ENCODE measurements at places on chromosomes 7 and 10.

GRCh38 chr7:94055963-94056362 is 51.8 kb upstream of the BET1 start:
- DNase-seq, result no peak

DNA sequence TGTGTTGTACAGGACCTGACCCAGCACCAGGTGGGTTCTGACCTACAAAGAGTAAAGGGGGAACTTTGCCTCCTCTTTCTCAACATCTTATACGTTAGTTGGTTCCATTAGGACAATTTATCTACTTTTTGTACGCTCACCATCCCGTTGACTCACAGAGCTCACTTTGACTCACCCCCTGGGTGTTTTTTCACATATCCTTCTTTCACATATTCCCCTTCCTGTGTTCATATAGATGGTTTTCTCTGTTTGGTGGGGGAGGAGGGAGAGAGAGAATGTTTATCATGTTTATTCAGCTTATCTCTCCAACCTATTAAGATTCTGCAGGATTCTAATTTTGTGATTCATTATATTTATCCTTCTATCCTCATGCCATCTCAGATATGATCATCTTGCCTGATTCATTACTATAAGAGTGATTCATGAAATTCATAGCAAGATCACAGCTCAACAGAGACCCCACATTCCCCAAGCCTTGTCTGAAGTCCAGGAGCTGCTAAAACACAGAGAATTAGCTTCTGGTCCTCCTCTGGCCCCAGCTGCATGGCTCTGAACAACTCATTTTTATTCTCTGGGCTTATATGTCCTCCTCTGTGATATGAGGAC is 37.2 kb downstream of the PRSS2 start:
- no peak for DNase-seq

DNA sequence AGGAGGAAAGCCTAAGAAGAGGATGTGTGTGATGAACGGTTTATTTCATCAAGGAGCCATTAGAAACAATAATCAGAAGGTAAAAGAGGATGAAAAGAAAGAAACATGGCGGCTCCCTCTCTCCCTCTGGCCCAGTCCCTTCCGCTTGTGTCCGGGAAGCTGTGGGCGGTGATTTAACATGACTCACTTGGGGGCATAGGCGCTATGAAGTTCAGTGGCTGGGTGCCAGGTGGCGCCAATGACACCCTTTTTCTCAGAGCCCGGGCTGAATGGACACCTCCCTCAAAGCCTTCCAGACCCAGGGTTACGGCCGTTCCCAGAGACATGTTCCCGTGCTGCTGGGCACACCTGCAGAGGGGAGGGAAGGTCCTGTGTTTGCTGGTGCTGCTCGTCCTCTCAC is 244.0 kb downstream of the SKAP2 start:
- no peak for DNase-seq

DNA sequence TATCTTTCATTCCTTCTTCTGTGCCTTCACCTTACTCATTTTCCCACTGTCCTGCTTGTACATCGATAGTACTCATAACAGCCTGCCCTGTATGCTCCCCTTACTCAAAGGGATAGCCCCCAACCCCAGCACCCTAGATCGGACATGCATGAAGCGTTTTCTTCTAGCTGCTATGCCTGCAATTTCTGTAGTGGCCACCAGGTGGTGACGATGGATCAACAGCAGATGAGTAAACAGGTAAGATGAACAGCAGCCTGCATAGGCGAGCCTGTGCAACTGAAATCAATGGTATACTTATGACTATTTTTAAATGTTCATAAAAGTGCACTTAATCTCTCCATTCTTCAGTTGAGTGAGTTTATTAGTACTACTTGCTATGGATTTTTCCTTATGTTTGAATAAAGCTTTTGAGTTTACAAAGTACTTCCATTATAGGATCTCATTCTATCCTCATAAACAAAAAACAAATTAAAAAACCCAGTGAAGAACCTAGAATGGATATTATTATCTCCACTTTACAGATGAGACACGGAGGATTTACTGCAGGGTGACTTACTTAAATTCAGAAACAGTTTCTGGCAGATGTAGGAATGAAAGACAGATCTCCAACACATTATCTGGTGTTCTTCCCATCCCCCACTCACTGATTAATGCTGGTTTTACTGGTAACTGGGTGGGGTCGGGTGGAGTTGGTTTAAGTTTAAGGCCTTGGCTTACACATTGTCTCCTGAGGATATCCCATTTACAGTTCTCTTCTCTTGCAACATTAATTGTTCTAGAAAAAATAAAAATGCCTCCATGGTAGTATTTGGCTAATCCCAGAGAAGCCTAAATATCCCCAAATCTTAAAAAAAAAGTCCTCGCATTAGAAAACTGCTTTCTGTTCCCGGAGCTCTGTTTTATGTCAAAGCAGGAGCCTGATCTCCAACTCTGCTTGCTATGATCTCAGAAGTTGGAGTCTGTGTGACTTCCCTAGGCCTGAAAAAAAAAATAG is 222.1 kb downstream of the GLI3 start:
- no peak for DNase-seq

- DNase-seq, result no peak
Observed at GRCh38 chr7:46855851-46856250, 726.1 kb downstream of the TNS3 start.

- no peak for DNase-seq
Observed at GRCh38 chr10:43825421-43825820, 176.7 kb upstream of the ZNF32 start.

DNA sequence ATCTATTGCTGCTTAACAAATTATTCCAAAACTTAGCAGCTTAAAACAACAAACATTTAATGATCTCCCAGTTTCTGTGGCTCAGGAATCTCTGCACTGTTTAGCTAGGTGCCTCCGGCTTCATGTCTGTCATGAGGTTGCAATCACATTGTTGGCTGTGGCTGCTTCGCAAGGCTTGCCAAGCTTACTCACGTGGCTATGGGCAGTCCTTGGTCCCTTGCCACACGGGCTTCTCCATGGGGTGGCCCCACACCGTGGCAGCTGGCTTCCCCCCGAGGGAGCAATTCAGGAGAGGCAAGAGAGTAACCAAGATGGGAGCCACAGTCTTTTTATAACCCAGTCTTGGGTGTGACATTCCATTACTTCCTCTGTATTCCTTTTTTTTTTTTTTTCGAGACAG is 67.4 kb downstream of the NEURL1 start:
- DNase-seq, result no peak

DNA sequence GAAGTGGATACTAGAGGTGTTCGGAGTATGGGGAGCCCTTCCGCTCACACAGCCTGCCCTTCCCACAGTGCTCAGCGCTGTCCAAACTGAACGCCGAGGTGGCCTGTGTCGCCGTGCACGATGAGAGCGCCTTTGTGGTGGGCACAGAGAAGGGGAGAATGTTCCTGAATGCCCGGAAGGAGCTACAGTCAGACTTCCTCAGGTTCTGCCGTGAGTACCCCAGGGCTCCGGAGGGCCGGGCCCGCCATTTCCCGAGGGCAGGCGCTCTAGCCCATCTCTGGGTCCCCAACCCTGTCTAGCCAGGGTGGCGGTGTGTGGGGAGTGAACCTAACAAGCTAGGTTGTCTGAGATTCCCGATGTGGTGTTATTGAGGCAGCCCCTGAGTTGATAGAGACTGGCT is 59.1 kb downstream of the GTF2IRD1 start:
- DNase-seq, result no peak

DNA sequence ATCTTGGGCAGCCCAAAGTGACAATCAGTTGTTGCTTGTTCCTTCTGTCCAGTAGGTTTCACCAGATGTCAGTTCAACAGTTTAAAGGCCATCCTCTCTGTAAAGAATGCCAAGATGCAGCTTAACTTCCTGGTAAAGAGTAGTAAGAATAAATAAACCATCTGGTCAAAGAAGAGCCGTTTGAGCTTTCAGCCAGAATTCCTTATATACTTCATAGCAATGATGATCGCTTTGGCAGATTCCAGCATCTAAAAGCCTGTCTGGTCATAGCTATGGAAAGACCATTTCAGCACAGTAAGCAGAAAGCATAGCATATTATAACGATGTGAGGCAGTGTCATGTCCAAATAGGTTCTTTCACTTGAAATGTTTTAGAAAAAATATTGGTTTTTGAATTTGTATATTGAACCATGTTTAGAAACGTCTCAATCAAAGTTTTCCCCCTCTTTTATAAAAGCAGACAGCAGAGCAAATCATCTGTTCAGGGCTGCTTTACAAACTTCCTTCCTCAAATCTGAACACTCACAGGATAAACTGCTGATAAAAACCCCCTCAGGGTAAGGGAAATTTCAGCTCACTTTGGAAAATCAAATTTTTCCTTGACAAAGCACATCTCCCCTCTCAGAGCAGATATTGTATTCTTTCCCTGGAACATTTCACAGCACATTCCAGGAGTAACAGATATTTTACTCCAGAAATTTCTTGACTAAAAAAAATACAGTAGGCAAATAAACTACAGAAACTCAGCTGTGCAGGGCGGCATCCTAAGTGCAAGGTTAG is 184.1 kb downstream of the NOC3L start:
- DNase-seq, result no peak

DNA sequence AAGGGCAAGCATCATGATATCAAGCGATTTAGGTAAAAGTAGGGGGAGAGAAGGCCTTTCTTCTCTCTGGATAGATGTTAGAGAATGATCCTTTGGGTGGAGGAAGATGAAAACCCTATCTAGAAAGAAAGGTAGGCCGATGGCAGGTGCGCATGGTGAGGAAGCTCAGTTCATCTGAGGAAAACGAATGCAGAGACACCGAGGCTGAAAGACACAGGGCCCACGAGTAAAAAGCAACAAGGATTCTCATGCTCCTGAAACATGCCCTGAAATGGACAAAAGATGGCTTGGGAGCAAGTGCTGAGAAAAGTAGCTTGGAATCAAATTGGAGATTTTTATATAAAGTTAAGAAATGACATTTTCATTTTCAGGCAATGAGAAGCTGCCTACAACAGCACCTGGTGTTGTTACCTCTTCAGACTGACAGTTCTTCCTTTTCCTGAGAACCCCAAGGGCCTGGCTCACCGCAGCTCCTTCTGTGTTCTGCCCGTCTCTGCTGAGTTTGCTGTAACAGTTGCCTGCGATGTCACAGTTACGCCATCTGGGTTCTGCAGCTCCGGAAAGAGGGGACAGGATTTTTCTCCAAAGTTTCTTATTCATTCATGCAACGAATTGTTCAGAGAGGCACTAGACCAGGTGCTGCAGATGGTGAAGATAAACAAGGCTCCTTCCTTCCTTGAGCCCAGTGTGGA is 402.0 kb upstream of the KLF6 start:
- no peak for DNase-seq

GRCh38 chr10:45491061-45491460 is 117.0 kb downstream of the ALOX5 start:
- no peak for DNase-seq

DNA sequence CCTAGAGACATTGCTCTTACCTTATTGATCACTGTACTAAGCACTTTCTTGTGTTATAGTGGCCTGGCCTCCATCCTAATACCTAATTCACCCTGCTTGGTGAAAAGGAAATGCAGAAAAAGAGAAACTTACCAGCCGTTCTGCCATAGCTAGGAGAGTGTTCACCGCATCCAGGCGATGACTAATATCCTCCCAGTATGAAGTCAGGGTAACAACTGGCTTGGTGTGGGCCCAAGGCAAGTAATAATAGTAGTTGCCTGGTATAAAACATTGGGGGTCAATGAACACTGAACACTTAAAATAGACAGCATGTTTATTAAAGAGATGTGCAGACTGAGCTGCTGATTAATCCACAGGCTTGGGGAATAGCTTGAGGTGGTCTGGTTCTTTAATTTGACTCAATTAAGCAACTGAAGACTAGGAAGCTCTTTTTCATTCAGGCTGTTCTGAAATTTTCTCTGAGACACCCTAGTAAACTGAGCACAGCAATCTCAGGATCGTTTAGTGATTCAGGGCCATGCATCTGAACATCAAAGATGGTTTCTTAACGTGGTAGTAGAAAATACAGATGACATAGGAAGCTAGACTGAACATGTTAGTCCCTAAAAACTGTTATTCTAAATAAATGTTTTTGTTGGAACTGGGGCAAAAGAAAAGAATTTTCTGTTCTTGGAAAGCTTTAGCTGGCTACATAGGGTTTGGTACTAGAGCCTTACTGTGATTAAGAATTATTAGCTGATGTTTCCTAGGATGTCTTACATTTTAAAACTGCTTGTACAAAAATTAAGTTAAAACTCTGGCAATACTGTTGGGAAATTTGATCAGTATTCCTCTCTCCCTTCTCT is 102.2 kb downstream of the MYOF start:
- no peak for DNase-seq

GRCh38 chr10:128161031-128161430 is 34.8 kb upstream of the MKI67 start:
- DNase-seq, result no peak

DNA sequence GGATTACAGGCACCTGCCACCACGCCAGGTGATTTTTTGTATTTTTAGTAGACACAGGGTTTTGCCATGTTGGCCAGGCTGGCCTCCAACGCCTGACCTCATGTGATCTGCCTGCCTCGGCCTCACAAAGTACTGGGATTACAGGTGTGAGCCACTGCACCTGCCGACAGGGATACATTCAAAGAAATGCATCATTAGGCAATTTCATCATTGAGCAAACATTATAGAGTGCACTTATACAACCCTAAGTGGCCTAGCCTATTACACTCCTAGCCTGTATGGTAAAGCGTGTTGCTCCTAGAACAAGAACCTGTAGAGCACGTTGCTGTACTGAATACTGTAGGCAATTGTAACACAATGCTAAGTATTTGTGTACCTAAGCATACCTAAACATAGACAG is 350.3 kb downstream of the GALNT17 start:
- peak; percentile 88 for DNase-seq

GRCh38 chr10:116712519-116712918 is 29.8 kb downstream of the HSPA12A start:
- no peak for DNase-seq

DNA sequence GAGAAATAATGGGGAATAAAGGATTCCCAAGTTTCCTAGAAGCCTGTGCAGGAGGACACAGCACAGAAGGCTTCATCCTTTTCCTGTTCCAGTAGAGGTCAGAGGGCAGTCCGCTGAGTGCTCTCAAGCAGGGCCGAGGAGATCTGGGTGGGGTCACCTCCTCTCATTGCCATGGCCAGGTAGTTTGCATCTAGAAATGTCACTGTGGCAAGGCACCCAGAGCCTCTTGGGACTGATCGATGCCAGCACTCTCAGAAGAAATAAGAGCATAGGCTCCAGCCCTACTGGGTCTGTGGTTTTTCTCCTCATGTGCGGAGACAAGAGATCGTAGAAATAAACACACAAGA is 7.9 kb downstream of the NUB1 start:
- DNase-seq, result no peak

- DNase-seq, result no peak
Observed at GRCh38 chr7:129188372-129188891, at the start of gene SMO. SMO (plus strand) TSS chr7:129188633; CDS start chr7:129189152, 519 bp downstream.

DNA sequence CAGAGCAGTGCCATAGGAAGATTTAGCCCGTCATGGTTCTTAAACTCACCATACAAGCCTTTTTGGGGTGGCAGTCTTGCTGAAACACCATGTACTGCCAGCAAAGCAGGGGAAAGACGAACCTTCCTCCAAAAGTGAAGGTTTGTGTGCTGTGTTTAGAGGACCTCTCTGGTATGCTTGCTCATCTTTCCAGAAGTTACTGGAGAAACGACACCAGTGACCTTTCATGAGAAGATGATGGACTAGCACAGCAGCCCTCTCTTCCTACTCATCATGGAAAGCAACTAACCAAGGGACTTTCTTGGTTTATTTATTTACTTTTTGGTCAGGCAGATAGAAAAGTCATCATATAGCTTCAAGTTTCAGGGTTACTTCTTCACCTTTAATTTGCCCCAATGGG is 247.4 kb downstream of the PTEN start:
- DNase-seq, result no peak

Data from NCI-H187 (cell line).